Effector memory CD4-positive, alpha-beta T cell (primary cell): ENCODE measurements at places on chromosomes 5 and 9.

GRCh38 chr5:110726249-110727024, at the start of gene TMEM232:
TSS of gene TMEM232 (minus strand) at chr5:110726671. CDS start at chr5:110667352, 59,319 bp downstream.
- peak; percentile 52 for DNase-seq

DNA sequence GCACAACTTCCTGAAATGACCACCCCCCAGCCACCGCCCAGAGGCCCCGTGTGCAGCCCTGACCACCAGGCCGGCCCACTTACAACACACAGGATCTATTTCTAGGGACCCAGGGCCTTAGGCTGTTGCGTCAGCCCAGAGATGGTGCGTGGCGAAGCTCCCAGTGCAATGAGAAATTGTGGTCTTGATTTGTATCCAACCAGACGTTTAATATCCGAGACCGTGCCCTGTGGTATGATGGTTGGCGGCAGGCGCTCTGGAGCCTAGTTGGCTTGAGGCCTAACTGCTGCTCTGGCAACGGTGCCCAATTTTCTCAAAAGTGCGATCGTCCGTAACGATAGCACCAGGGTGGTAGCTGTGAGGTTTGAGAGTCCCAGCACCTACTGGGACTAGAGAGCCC, 32.6 kb upstream of the SLC6A19 start:
- no peak for DNase-seq

DNA sequence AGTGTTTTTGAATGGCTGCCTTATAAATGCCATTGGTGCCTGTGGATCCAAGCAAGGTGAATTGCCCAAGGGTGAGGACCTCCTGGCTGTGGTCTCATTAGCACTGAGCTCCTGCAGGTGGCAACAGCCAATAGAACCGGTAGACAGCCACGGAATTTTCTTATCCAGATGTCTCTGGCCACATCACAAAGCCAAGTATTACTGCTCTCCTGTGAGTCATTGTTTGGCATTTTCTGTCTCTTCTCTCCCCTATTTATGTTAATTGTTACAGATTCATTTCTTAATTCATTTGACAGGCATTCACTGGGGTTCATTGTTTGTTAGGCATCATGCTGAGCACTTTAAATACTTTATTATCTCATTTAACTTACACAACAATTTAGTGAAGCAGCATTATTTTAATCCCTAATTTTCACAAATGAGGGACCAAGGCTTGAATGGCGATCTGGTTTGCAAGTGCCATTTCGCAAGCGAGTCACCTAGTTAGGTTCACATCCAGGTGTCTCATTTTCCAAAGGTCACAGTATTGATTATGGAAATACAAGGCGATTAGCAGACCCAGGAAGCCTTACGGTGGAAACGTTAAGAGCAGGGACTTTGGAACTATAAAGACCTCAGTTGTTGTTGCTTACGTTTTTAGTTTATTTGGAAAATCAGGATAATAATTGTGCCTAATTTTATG, 58.2 kb upstream of the DPYSL3 start:
- no peak for DNase-seq

DNA sequence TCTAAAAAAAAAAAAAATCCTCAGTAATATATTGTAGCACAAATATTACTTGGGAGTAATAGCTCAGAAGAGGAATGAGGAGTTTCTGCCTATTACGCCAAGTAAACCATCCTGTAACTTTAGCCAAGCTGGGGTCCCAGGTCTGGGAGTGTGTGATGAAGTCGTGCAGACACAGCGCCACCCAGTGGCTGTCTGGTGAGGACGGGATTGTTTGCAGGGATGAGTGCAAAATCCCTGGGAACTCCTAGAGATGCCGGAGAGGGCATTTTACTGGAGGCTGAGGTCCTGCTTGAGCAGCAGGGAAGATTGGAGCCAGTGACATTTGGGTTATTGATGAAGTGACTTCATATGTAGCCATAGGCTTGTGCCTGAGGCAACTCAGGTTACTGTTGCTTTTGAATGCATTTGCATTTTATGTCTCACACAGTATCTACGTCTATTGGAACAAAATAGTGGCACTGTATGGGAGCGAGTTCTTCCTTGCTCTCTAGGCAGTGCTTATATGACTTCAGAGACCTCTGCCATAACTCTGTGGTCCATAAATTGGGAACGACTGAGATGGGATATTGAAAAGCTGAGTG, 72.8 kb downstream of the PSAT1 start:
- DNase-seq, result peak; percentile 4

DNA sequence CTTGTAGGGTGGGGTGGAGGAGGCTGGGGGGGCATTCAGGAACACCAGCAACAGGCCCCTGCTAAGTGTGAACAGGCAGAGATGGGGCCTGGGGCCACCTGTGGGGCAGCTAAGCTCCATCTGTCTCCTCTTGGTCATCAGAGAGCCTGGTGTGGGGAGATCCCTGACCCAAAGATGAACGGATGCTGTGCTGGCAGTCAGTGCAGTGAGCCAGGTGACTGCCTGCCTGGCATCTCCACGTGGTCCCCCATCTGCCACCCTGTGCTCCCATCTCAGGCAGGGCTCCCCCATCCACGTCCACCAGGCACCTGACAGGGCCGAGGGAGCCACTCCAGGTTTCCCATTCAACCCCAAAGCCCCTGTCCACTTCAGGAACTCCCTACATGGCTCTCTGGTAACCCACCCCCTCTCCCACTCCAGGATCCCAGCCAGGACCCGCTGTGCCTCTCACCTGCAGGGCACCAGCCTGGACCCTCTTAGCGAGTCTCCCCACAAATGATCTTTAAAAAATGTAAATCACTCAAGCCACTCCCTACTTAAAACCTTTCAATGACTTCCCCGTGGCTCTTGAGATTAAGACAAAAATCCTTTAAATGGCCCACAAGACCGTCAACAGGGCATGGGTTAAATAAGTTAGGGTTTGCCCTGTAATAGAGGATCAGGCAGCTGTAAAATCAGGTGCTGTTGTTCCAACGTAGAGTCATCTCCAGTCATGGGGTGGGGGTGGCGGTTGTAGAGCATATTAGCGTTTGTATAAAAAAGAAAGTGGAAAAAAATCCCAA, 60.8 kb downstream of the LMX1B start:
- DNase-seq, result no peak

DNA sequence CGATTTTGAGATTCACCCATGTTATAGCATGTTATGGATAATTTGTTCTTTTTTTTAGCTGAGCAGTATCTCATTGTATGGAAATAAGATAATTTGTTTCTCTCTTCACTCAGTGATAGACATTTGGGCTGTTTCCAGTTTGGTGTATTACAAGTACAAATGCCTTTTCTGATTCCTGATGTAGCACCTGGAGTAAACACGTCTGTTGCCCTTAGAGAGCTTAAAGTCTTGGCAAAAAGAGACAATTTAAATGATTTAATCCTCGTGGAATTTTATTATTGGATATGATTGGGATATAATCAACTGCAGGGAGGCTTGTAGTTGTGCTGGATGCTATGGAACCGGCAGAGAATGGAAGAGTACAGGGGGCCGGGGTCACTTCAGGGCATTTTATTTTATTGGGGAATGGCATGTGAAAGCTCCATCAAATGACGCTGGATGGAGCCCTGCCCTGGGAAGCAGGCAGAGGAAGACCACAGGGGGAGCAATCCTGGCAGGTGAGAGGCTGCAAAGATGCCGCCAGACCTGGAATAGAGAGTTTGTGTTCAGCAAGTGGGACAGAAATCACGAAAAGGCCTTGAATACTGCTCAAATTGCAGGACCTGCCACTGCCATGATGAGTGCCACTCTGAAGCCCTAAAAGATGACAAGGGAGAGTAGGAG, 31.0 kb upstream of the TGFBI start:
- DNase-seq, result no peak

- DNase-seq, result no peak
Measured at GRCh38 chr9:98627296-98627695, 81.4 kb downstream of the GABBR2 start.

DNA sequence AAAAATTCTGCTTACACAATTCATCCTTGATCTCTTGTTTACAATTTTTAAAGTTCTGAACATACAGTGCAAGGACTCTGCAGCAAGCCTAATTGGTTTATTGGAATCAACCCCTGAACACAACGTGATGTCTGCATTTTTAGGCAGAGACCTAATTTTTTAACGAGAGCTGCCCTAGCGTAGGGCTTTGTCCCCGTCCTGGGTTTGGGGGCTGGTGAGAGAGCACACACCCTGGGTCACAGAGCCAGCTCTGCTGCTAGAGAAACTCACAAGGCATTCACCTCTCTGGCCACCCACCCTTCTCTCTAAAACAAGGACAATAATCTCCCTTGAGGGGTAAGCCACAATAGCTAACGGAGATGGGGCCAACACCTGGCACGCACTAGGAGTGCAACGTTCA, 28.2 kb downstream of the SH3PXD2B start:
- no peak for DNase-seq

DNA sequence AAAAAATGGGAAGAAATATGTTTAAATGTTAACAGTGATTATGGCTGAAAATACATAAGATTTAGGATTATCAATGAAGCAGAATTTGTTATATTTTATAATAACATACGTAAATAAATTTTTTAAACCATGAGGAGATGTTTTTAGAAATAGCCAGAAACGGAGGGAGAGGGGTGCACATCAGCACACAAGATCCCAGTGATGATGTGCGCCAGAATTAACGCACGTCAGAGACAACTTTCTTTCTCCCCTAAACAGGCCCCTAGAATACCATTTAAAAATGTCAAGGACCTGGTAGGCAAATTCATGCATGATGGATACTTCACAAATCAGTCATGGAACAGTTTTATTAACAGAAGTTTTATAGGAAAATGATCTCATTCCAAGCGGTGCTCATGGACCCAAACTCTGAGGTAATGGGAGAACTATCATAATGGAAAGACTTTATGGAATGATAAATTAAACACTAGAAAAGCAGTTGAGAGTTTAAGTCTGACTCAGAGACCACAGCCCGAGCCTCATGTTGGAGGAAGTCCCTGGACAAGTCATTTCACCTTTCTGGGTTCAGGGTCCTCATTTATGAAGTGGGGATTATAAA, 258.9 kb upstream of the GAS1 start:
- no peak for DNase-seq

DNA sequence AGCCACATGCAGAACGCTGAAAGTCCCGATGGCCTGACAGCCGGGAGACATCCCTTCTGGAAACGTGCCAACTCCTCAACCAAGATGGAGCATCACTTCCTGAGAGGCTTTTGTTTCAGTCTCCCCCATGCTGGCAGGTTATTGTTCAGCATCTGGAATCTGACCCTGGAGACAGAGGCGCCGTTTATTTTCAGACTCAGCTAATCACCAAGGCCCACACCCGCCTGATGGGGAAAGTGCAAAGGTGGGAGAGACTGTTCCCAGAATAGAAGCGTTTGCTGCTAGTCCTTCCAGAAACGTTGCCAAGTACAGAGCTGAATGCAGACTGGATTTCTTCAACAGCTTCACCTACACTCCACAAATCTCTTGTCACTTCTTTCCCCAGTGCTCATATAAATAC, 41.8 kb upstream of the S1PR3 start:
- no peak for DNase-seq

DNA sequence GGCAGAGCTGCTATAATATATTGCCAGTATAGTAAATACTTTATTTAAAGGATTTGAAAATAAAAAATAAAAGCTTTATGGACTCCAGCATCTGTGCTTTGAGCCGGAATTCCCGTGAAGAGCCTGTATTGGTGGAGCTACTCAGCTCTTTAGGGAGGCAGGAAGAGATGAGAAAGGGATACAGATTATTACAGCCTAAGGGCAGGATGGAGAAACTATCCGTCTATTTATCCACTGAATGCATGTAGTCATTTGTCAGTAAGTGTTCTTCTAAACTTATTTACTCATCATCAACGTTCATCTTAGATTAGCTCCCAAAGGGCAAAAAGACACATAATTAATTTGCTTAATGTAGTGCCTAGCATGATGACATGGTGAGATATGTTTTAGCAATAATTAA, 48.4 kb downstream of the SLC1A1 start:
- DNase-seq, result no peak
